Activated T-helper 1 cell treated with Interleukin-2 at 50 U/mL for 16 hours (primary cell): ENCODE measurements at places on chromosomes 7 and 10.

DNA sequence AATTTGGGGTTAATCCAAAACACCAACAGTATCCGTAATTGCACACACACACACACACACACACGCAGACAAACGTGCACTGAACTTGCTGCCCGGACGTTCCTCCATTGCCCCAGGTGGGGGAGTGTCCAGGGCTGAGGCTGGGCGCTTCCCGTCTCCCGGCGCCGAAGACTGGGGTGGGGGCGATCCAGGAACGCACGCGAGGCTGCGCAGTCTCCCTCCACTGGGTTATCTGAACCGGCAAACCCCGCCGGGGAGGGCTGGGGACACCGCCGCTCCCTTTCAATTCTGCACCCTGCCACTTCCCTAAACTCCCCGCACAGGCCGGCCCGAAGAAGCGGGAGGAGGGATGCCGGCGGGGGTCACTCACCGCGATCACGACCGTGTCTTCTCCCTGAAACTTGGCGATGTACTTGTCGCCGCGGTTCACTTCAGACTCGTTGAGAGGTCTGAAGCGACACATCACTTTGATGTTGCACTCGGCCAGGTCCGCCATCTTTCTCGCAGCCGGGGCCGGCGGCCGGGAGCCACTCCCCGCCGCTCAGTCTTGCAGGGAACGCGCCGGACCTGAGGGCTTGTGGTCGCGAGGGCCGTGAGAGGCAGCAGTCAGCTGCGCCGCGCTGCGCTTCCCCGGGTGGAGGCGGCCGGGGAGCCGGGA lies 618 bp downstream of the KIF5B start:
- peak; percentile 41 for DNase-seq

DNA sequence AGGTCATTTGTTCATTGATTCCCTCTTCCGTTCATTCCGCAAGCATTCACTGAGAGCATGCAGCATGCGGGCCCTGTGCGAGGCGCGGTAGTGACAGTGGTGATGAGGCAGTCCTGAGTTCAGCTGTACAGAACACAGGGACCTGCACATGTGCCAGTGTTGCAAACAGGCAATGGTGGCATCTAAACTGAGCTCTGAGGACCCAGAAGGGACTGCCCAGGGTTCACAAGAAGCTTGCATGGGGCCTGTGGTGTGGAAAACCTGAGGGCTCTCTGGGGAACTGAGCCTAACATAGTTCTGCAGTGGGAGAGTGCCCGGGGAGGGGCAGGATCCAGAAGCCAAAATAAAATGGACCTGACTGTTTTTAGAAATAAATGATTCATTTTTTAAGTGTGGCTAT lies 13.2 kb downstream of the ZNF488 start:
- no peak for DNase-seq

GRCh38 chr10:1657479-1657878 lies 79.8 kb downstream of the ADARB2 start:
- DNase-seq: no peak

DNA sequence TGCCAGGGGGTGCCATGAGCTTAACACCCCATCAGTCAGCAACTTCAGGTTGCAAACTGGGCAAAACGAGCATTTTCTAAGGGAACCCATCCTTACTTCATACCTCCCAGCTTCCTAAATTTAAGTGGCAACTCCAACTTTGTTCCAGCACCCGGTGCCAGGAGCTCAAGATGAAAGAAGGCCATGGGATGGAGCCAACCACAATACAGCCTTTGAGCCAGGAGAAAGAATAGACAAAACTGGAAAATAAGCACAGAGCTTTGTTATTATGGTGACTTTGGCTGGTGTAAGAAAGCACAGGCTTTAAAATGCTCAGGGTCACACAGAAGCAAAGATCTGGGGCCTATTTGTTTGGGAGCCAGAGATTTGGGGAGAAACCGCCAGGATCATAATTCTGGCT lies 388.7 kb upstream of the MGMT start:
- DNase-seq: no peak

- DNase-seq: no peak
Measured at GRCh38 chr7:6438427-6438826, 9.3 kb downstream of the DAGLB start.

- no peak for DNase-seq
Measured at GRCh38 chr7:139782932-139783331, 5.1 kb upstream of the HIPK2 start.

DNA sequence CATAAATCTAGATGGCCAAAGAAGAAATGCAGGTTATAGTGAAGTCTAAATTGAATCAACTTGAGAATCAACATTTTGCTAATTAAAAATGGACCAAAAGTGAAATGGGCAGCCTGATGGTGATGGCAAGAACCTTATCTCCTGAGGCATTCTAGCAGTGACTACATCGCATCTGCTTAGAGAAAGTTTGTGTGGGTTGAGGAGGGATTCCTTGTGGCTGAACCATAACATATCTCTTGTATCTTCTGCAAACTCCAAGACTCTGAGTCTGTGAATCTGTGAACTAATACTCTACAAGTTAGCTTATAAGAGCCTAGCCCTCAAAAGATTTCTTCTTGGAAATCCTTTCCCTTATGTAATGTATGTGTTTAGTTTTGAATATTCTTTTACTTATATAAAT lies 85.6 kb downstream of the PRKG1 start:
- DNase-seq: no peak

DNA sequence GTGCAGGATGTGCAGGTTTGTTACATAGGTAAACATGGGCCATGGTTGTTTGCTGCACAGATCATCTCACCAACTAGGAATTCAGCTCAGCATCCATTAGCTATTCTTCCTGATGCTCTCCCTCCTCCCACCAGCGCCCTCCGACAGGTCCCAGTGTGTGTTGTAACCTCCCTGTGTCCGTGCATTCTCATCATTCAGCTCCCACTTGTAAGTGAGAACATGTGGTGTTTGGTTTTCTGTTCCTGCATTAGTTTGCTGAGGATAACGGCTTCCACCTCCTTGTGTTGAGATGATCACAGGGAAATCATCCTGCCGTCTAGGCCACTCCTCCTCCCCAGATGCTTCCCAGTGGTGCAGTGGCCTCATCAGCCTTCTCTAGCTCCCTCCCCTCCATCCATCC lies 261.6 kb upstream of the GALNT17 start:
- no peak for DNase-seq

- no peak for DNase-seq
Measured at GRCh38 chr7:152894295-152895170, 135.0 kb downstream of the ACTR3B start.

DNA sequence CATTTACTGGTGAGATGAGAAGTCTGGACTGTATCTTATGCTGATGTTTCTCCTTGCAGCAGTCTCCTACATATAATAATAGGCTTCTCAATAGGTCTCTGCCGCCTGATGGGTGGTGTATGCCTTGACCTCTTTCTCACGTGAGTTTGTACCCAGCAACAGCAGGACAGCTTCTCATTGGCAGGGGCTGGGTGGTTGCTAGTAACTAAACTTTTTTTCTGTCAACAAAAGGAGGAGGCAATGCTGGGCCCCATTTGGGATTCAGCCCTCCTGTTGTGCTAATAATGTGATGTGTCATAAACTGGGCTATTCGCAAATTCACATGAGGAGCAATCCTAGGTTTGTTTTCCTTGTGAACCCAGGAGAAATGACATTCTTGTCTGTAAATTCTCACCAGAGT lies 533.6 kb downstream of the GATA3 start:
- no peak for DNase-seq

DNA sequence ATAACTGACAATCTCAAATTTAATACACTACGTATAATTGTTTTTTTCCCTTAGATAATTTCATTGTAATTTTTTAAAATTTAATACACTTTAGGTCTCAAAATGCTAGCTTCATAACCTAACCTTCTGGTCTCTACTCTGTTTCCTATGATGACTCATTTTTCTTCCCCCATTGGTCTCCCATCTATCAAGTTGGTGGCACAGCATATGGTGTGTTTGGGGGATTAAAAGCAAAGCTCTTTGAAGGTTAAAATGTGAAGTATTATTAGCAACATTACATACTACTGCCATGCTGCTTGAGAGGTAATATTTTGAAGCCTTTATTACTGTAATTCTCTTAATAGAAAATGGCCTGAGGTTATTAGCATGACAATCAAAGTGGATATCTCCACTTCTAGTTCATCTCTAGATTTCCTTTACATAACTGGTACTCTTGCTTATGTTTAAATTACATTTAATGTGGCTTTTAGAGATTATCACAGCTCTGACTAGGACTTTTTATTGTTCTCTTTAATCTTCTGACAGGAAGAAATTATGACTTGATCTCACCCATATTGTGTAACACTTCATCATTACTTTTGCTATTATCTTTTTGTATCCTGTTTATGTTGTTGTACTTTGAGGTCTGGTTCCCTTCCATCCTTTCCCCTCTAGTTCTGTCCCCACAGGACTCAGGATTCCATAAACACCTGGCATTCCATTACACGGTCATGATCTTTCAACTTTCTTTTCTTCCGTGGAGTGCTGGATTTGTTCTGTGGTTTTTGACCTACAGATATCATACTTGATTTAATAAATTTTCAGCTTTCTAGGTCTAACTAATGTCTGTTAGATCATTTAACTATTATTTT lies 185.1 kb downstream of the SEMA3D start:
- DNase-seq: no peak

DNA sequence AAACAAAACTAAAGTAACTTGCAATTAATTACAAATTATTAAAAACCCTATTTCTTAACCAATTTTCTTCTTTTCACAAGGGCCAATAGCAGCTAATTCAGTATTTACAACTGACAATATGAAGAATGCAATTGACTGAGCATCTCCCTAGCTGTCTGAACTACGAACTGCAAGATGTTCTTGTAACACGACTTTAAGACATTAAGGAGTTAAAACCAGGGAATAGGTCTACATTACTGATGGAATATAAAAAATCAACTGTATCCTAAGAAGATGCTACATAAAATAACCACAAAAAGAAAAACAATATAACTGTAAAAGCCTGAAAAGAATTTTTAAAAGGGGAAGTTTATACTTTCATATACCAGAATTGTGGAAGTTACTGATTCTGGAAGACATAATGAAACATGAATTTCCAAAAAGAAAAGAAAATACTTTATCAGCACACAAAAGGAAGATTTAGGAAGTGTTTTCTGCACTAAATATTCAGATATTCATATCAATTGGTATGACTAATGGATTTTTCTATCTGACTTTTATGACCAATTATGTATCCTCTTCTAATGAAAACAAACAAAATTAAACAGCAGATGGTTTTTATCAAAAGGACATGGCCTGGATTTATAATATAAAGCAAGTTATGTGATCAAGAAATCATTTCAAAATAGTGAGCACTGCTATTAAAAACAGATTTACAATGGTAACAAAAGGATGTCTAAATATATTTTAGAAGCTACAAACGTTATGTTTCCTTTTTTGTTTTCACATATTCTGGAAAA lies 1.6 kb downstream of the GPR22 start:
- no peak for DNase-seq

DNA sequence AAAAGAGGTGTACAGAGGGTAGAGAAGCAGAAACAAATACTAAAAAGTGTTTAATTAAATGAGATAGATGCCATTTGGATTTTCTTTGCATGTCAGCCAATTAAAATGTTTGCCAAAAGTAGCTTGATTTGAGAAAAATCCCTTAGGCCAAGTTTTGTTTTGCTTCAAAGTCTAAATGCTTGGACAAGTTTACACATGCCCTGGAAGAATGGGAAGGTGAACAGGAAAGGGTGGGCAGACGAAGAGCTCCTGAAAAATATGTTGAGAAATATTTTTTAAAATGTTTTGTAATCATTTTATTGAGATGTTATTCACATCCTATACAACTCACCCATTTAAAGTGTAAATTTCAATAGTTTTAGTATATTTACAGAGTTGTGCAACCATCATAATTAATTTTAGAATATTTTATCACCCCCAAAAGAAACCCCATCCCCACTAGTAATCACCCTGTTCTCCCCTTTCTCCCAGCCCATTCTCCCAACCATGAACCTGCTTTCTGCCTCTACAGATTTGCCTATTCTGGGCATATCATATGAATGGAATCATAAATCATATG lies 98.5 kb upstream of the ANK3 start:
- DNase-seq: no peak
